Thymus (tissue), 14 donors: ENCODE measurements at places on chromosomes 7 and 10. TPM values are rescaled to one million over a fixed set of nuclear protein-coding genes. Genes with fewer than 3 reads are reported as not detected.
A peak's percentile ranks its signal among the peaks of the same experiment; 100 is the strongest.

CYP3A4 gene
- 11.0 TPM for total RNA-seq

PCDH15 gene
- total RNA-seq, result 0.14 TPM

GPR26 gene
- 0.09 TPM for total RNA-seq

CLCN1 gene
- 0.09 TPM for total RNA-seq

ELAPOR2 gene
- total RNA-seq, result 5.3 TPM

GRM8 gene
- total RNA-seq, result 0.38 TPM

KCND2 gene
- 0.19 TPM for total RNA-seq

SUGCT gene
- 1.6 TPM for total RNA-seq

DNA sequence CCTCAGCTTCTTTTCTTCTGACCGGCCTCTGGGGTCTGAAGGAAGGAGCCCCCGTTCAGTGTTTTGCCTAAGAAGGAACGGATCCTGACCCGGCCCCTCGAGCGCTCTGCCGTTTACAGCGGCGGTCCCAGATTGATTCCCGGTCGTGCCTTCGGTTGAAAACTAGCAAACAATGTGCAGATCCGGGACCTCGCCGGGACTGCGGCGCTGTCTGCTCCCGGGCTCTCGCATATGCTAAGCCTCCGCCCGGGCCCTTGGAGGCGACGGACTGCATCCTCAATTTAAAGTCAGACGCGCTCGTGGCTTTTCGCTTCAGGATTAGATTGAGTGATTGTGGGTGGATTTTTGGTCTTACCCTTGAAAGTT, 559 bp downstream of the DBF4 start:
- no peak for DNase-seq
- H3K36me3 ChIP-seq, result no peaks in the 10 kb centered on the region
- H3K27ac ChIP-seq, result peak overlapping the region; percentile 99

- H3K27me3 ChIP-seq, result peaks cover 25% of the 10 kb centered on the region
- DNase-seq, result no peak
- no peaks in the 10 kb centered on the region for H3K36me3 ChIP-seq
- no peak within 1 kb of the TSS for H3K27ac ChIP-seq
- peak within 1 kb of the TSS; percentile 36 for H3K4me3 ChIP-seq
These were observed at the start of gene PPP1R9A for GRCh38 chr7:94907026-94907810. Gene PPP1R9A (plus strand): TSS chr7:94907594. CDS start chr7:94910114, 2,520 bp downstream.

DNA sequence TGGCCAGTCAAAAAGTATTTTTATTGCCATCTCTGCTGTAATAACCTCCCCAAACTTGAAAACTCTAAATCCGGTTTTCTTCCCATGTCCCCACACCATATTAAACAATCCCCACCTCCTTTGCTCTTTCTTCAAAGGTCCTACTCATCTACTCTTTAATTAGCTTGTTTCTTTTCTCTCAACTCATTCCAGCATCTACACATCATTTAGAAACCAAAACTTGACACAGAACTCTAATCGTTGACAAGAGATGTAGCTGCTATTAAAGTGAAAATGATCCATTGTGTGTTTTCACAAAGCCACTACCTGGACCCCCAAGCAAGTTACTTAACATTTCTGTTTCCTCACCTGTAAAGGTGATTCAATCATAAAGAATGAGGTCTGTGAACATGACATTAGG, 436.3 kb upstream of the NPVF start:
- H3K27me3 ChIP-seq, result no peaks in the 10 kb centered on the region
- no peak overlapping the region for H3K27ac ChIP-seq
- peaks cover 2% of the 10 kb centered on the region for H3K4me1 ChIP-seq
- no peaks in the 10 kb centered on the region for H3K36me3 ChIP-seq
- no peak for DNase-seq
- H3K4me3 ChIP-seq, result no peak overlapping the region

GRCh38 chr10:614790-615582, 74.5 kb downstream of the DIP2C start:
- no peaks in the 10 kb centered on the region for H3K4me1 ChIP-seq
- no peak overlapping the region for H3K4me3 ChIP-seq
- no peaks in the 10 kb centered on the region for H3K27me3 ChIP-seq
- no peak overlapping the region for H3K27ac ChIP-seq
- no peak for DNase-seq

GRCh38 chr10:110220398-110220797, 13.0 kb downstream of the MXI1 start:
- peaks cover 4% of the 10 kb centered on the region for H3K27me3 ChIP-seq
- no peak for DNase-seq
- no peaks in the 10 kb centered on the region for H3K36me3 ChIP-seq
- no peak overlapping the region for H3K27ac ChIP-seq
- H3K4me3 ChIP-seq, result no peak overlapping the region
- H3K4me1 ChIP-seq, result peaks cover 11% of the 10 kb centered on the region

DNA sequence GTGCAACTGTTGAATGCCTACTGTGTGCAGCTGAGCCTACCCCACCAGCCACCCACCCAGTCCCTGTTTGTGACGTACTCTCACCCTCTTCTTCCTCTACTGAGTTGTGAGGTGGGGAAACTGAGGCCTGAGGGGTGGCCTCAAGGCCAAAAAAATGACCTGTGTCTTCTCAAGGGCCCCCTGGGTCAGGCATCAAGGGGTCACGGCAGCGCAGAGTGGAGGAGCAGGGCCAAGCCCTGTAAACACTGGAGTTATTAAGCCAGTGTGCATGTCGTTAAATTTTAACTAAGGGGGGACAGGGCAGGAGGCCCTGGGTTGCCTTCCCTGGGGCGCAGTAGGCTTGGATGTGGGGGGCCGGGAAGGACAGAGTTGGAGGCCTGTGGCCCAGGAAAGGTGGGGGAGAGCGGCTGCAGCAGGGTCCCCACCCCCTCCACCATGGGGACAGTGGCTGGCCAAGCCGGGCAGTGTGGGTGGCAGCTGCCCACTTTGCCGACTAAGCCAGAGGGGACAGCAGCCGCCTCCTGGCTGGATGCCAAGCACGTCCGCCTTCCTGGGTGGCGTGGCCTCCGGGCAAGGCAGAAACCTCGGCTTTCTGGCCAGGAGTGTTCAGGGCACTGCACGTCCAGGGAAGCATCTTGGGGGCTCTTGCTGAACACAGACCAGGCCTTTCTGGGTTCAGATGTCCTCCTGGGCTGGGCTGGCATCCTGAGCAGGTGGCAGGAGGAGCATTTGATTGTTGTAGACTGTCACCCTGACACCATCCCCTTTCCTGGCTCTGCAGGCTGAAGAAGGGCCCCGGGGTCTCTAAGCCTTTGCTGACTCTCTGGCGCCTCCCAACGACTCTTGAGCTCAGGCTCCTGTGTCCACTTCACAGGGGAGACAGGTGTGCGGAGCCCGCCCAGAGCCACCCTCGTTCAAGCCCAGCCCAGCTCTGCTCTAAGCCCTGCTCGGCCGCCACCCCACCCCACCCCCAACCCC, 1.9 kb downstream of the SLC29A4 start:
- peaks cover 4% of the 10 kb centered on the region for H3K4me1 ChIP-seq
- H3K4me3 ChIP-seq, result no peak overlapping the region
- H3K27me3 ChIP-seq, result peaks cover 15% of the 10 kb centered on the region
- H3K27ac ChIP-seq, result no peak overlapping the region
- no peaks in the 10 kb centered on the region for H3K36me3 ChIP-seq
- no peak for DNase-seq

DNA sequence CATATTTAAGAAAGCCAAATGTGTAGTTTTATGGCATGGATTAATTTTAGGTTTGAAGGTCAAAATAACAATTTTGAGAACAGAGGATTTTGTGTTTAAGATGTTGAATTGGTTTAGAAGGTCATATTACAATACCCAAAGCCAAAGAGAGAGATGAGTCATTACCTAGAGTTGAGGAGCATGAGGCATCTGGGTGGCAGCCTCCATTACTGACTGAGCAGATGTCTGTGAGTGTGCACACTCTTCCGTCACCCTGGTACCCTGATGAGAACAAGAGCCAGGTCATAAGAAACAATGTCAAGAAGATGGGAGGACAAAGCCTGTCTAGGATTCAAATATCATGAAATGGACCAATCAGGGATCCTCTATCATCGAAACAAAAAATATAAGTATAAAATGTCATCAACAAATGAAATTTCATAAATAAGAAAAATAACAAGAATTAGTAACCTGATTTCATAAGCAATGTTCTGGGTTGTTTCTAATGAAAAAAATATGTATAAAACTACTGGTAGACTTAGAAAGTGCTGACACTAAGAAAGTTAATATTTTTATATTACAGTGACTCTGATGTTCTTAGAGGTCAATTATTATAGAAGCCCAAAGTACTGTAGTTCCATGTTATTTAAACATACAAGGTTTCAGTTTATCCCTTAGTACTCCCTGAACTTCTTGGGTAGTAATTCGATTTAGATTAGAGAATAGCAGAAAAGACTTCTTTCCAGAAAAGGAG, 20.0 kb downstream of the CUBN start:
- no peaks in the 10 kb centered on the region for H3K4me1 ChIP-seq
- no peaks in the 10 kb centered on the region for H3K27me3 ChIP-seq
- H3K27ac ChIP-seq, result no peak overlapping the region
- H3K36me3 ChIP-seq, result no peaks in the 10 kb centered on the region
- no peak for DNase-seq

- no peaks in the 10 kb centered on the region for H3K4me1 ChIP-seq
- no peak for DNase-seq
- no peaks in the 10 kb centered on the region for H3K27me3 ChIP-seq
- no peaks in the 10 kb centered on the region for H3K36me3 ChIP-seq
- no peak overlapping the region for H3K4me3 ChIP-seq
- H3K27ac ChIP-seq, result no peak overlapping the region
These were observed 17.1 kb downstream of the CNNM1 start for GRCh38 chr10:99346247-99346646.

- no peak overlapping the region for H3K27ac ChIP-seq
- DNase-seq, result no peak
- H3K4me3 ChIP-seq, result no peak overlapping the region
- H3K4me1 ChIP-seq, result peaks cover 23% of the 10 kb centered on the region
These were observed 28.5 kb upstream of the CRYGN start for GRCh38 chr7:151468217-151469018.

- H3K36me3 ChIP-seq, result no peaks in the 10 kb centered on the region
- no peak overlapping the region for H3K4me3 ChIP-seq
- H3K4me1 ChIP-seq, result no peaks in the 10 kb centered on the region
- DNase-seq, result no peak
- peak overlapping the region; percentile 55 for H3K27ac ChIP-seq
These were observed 37.3 kb downstream of the DNAH11 start for GRCh38 chr7:21580073-21580521.

DNA sequence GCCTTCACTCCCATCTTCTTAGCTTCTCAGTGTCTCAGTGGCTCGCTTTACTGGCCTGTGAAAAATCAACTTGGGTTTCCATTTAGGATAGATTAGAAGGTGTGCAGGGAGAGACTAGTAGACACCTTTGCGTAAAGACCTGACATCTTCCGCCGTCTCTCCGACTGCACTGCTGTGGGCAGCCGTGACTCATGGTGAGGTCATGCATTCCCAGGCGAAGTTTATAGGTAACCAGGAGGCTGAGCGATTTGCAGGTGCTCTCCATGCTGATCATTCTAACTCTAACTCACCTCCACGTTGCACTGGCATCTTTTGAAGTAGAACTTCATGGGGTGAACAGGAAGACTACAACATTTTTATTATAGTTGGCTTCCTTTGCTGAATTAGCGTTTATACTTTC, 68.0 kb upstream of the ZNF438 start:
- H3K27ac ChIP-seq, result no peak overlapping the region
- peaks cover 75% of the 10 kb centered on the region for H3K4me1 ChIP-seq
- no peak overlapping the region for H3K4me3 ChIP-seq
- no peaks in the 10 kb centered on the region for H3K36me3 ChIP-seq
- DNase-seq, result no peak
- no peaks in the 10 kb centered on the region for H3K27me3 ChIP-seq

DNA sequence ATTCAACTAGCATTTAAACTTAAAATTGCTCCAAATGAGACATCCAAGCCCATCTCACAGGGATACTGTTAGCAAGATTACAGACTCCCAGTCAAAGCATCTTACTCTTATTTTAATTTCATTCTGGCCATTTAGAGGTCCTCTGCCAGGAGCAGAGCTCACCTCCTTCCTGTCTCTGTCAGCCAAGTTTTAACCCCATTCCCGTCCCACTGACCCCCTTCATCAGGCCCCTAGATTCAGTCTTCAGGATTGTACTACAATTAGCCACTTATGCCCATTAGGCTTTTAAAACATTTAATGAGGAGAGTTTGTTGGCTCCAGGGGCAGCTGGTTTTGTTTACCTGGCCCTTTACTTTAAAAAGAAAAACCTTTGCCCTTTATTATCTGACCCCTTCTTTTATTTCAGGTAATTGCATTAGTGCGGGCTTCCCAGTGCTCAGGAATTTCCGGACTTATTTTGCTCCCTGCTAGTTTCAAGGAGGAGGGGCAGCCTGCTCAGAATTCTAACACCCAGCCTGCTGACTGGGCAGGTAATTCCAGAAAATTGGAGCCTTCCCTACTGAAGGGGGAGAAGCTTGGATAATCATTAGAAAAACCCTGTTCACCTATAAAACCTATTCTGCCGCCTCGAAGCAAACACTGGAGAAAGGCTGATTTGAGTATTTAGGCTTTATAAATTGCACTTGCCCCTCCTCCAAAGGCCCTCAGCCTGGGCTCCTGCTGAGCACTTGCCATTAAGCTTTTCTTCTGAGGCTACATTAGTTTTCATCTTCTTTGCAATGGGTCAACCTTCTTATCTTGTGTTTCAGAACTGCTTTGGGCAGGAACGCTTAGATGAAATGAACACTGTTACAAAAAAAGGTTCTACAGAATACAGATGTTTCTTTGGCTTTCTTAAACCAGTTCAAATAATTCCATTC, 200.5 kb upstream of the HPS1 start:
- no peaks in the 10 kb centered on the region for H3K27me3 ChIP-seq
- no peak overlapping the region for H3K27ac ChIP-seq
- H3K36me3 ChIP-seq, result no peaks in the 10 kb centered on the region
- no peaks in the 10 kb centered on the region for H3K4me1 ChIP-seq

DNA sequence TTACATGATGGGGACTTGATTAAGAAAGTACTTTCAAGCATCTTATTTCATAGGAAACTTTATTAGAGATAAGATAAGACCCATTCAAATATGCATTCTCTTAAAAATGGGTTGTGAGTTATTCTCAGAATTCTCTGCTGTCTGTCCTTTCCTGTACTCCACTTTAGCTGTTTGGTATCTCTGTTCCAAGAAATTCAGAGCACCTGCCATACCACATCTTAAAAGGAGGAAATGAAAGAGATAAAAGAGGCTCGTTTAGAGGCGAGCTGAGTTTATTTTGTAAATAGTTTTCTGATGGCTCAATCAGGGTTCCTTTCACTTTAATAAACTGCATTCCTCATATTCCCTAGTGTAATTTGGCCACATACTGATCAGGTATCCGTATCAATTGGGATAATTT, 87.2 kb downstream of the MDFIC start:
- no peak overlapping the region for H3K4me3 ChIP-seq
- peaks cover 21% of the 10 kb centered on the region for H3K4me1 ChIP-seq
- H3K27ac ChIP-seq, result peak overlapping the region; percentile 60
- peak; percentile 69 for DNase-seq
